ENCODE measurements at places on chromosomes 3 and 15.

DNA sequence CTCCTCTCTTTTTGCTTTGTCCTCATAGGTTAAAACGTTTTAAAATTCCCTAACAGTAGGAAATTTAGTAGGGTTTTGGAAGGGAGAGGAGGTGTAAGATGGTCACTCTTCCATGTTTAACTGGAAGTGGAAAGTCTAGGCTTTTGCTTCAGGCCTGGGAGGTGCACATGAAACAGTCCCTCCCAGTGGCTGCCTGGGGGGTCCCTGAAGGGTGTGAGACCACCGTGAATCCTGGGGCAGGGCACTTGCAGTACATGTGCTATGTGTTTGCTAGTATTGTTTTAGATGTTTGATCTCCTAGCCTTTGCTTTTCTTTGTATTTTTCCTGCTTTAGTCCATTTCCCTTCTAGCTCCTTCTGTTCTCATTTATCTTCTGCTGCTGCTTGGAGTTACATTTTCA lies 178.5 kb downstream of the THSD4 start:
- DNase-seq = no peak

DNA sequence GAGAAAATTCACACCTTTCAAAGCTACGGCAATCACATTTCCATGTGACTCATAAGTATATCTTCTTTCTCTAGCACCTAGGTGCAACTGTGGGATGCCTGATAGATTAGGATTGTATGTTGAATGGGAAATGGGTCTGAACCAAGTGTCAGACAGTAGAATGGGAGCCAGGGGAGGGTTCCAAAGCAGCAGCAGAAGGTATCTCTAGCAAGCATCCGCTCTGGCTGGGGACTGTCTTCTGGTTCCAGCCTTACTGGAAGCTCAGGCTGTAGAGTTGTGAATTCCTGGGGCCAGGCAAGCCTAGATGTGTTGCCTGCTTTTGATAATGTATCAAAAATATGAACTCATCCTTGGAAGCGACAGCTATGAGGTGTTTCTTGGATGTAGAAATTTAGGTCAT lies 2.1 kb upstream of the CHL1 start:
- DNase-seq = no peak

GRCh38 chr3:147390589-147391569 lies 15.5 kb downstream of the ZIC4 start:
- no peak for DNase-seq

DNA sequence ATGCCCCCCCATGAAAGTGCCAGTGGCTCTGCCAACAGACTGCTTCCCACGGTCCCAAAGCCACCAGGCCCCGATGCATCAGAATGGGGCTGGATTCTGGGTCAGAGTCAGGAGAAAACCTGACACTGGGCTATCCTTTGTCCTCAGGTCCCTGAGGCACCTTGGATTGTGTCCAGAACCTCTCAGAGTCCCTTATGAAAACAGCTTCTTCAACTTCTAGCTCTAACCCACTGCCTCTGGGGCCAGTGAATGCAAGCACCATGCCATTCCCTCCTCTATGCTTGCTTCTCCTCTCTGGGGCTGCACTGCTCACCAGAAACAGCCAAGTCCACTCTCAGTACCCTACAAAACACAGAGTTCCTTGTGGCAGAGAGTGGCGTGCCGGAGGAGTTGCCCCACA lies 9.9 kb downstream of the CRABP1 start:
- DNase-seq = no peak

GRCh38 chr3:37945807-37946530 lies 44.6 kb upstream of the VILL start:
- DNase-seq = peak; percentile 59

DNA sequence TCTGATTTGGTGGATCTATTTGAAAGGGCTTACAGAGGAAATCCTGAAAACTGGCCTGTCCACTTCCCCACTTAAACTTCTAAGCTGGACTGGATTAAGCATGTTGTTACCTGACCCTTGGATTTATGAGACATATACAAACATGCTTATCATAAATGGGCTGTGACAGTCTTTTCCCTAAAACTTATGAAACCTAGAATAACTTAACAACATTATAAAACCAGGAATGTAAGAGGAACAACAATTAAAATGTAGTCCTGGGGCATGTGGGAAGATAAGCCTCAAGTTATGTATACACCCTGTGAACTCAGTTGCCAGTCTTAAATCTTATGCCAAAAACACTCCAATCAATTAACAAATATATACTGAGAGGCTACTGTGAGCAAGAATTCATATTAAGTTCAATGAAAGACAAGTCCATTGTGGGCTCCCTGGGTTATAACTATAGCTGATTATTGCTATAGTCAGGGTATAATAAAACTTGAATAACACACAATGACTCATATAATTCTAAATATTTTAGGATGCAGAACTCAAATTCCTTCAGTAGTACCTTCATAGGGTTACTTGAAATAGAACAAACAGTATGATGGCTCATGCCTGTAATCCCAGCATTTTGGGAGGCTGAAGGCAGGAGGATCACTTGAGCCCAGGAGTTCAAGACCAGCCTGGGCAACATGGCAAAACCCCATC lies 87.2 kb upstream of the PPIB start:
- DNase-seq = no peak

GRCh38 chr3:53030619-53031449 lies 15.0 kb downstream of the SFMBT1 start:
- DNase-seq = no peak

- DNase-seq = no peak
Measured at GRCh38 chr3:172286548-172287148, 161.6 kb downstream of the GHSR start.

DNA sequence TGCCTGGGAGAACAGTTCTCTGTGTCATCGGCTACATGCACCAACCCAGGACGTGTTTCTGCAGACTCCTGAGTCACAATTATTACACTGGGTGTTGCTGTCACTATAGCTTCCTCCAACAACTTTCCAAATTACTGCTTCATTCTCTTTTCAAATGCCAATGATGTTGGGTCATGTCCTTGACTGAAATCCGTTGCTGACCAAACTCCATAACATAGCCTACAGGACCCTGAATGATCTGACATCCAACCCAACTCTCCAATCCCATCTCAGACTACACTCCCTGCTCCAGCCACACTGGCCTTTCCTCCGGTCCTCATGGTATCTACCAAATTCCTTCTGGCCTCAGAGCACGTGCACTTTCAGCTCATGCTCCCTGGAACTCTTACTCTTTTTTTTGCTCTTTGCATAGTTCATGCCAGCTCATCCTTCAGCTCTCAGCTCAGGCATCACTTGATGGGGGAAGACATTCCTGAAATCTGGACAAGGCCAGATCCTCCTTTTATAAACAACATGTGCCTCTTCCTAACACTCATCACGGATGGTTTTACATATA lies 108.8 kb upstream of the PTPRG start:
- no peak for DNase-seq

GRCh38 chr3:47523310-47524073 lies 10.0 kb upstream of the ELP6 start:
- DNase-seq = no peak

- no peak for DNase-seq
Measured at GRCh38 chr3:50660386-50660785, 14.3 kb upstream of the DOCK3 start.

DNA sequence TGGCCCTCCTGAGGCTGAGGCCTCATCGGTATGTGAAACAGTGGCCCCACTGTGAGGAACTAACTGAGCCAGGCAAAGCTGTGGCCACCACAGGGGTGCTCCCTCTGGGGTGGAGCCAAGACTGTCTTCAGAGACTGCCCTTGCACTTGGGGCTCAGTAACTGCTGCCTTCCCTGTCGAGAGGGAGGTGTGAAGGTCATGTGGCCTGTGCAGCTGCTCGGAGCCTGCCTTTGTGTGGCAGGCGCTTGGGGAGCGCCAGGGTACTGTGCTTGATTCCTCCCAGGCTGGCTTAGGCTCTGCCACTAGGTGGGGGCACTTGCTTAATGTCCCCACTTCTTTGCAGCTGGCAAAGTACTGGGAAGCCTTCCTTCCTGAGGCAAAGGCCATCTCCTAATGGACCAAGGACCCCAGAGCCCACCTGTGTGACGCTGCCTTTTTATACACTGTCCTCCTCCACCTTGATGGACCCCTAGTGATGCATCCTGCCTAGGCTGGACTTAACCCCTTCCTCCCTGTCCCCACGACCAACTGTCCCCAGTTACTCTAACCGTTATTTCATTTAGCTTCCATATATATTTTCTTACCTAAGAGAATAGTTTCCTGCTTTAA lies 14.2 kb upstream of the SNX22 start:
- DNase-seq = no peak

DNA sequence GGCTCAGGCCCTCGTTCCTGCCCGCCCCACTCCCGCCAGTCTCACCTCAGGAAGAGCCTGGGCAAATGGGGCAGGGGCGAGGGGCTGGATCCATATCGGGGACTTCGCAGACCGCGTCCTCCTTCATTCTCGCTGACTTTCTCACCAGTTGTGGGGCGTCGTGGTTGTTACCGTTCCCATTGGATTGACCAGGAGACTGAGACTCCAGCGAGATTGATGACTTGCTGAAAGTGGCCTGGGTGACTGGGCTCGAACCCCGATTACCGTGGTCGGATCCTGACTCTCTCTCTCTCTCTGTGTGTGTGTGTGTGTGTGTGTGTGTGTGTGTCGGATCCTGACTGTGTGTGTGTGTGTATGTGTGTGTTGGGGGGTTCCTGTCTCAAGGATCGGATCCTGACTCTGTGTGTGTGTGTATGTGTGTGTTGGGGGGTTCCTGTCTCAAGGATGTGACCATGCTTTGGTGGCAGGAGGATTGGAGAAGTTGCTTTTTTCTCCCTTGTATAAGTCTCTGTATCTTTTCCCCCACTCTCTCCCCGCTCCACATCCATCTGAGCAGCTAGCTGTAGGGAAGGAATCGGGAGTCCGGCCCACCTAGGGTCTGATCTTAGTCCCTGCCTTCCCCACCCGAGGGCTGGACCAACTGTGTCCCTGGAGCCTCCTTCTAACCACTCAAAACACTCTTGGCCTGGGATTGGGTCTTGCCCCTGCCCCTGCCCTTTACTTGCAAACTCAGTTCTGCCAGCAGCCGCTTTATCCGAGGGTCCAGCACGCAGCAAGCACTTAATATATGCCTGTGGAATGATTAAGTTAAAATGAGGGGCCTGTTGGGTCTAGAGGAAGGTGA lies 603 bp downstream of the PLEKHO2 start:
- peak; percentile 53 for DNase-seq

GRCh38 chr15:101115786-101116680 lies 135.8 kb downstream of the CHSY1 start:
- peak; percentile 34 for DNase-seq

- no peak for DNase-seq
Measured at GRCh38 chr3:7630925-7631324, 770.0 kb downstream of the GRM7 start.

DNA sequence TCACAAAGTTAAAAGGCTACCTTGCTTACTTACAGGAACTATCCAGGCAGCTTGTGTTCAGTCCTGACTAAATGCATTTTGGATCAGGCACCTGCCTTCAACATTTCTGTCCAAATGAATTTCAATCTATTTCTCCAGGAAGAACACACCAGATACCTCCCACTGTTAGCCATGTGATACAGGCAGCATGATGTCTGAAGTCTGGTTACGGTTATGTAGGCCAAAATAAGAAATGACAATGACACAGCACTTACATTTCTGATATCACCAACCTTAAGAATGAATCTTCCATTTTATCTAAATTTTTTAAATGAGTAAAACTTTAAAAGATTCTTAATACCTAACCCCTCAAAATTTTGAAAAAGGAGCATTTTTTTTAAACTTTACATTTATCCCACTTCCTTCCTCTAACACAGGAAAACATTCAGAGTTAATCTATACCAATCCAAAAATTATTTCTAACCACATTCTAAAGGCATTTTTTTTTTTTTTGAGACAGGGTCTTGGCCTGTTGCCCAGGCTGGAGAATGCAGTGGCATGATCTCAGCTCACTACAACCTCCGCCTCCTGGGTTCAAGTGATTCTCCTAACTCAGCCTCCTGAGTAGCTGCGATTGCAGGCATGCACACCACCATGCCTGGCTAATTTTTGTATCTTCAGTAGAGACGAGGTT lies at the start of gene MAP4:
Gene MAP4, minus strand, starts transcription at position 116 of the 673 bp plus-strand sequence. CDS start 17,556 bp downstream, outside the sequence.
- no peak for DNase-seq

DNA sequence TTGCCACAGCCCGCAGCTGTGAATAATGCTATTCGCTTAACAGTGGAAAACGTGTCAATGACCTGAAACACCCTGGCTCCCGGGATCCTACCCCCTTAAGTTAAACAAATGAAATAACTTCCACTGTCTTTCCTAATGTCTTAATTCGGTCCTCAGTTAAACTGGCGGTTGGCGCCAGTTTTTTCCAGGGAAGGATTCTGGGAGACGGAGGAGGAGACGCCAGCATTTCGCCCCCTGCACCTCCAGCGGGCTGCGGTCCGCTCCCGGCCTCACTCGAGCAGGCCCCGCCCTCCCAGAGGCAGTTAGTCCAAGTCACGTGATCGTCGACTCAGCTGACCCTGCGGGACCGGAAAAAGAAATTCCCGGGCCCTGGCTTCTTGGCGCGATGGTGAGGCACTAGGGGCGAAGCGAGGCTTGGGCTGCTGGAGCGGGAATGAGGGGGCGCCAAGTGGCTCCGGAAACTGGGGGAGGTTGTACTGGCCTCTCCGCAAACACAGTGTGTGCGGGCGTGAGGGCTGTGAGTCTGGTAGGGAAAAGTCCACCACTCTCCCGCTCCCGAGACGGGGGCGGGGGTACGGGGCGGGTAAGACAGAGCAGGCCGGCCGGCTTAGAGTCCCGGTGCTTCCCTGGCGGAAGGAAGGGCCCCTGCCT lies at the start of gene COMMD4:
Gene COMMD4, plus strand, starts transcription at position 359 of the 651 bp plus-strand sequence. Its CDS starts 27 bp downstream, at position 386.
- peak; percentile 96 for DNase-seq

- DNase-seq = no peak
Measured at GRCh38 chr3:100270215-100270583, 9.4 kb downstream of the TBC1D23 start.

- no peak for DNase-seq
Measured at GRCh38 chr15:82856397-82857170, 47.2 kb downstream of the WHAMM start.

DNA sequence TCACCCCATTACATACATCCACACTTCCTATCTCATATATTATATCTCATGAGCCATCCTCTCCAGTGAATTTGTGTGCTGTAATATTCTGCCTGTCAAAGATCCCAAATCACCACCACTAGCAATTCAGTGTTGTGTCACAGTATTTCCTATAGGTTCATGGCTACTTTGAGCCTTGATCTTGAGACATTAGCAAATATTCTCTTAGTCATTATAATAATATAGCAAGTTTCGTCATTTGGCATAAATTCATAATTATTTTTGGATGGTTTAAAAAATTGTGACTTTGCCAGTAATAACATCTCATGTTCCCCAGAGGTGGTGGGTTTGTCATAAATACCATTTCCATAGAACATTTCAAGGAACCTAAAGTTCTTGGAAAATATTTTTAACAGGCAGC lies 47.7 kb downstream of the CMSS1 start:
- DNase-seq = peak; percentile 43
